ENCODE measurements at places on chromosomes 11 and 22.

- no peak for DNase-seq
Observed at GRCh38 chr22:24441406-24442351, 14.3 kb downstream of the ADORA2A start.

DNA sequence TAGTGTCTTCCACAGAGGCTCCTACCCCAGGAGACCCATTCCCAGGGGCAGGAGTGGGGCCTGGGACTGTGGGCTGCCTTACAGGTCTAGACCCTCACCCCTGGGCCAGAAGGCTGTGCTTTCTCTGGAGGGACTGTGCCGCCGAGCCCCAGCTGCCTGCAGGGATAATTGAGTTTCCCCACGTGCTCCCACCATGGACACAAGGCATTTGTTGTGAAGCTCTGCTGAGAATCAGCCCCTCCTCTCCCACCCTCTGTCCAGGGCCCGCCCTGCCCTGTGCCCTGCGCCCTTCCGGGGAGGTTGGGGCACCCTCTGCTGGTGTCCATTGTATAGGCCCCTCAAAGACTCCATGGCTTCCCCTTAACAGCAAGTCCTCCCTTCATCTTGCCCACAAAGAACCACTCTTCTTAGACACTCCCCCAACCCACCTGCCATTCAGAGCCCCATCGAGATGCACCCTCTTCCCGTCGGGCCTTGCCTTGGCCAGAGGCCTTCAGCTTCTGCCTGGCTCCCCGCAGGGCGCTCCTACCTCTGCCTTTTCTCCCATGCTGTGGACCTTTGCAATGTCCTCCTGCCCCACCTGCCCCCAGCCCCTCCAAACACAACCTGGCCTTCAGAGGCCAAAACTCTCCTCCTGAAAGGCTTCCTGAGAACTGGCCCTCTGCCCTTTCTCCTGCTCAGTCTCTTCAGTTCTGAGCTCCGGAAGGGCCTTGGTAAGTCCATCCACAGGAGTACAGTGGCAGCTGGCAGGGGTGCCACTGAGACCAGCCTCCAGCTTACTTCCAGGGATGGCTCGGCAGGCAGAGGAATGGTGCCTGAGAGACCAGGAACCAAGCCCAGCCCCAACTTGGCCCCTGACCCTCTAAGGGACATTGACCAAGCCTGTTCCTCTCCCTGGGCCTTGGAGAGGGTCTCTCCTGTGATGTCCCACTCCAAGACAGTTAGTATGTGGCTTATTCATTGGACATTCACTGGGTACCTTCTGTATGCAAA is 22.4 kb downstream of the DUSP8 start:
- no peak for DNase-seq

- DNase-seq, result no peak
Observed at GRCh38 chr11:70504246-70505020, 106.1 kb downstream of the CTTN start.

- no peak for DNase-seq
Observed at GRCh38 chr11:66317723-66318599, 1.1 kb upstream of the CD248 start.

DNA sequence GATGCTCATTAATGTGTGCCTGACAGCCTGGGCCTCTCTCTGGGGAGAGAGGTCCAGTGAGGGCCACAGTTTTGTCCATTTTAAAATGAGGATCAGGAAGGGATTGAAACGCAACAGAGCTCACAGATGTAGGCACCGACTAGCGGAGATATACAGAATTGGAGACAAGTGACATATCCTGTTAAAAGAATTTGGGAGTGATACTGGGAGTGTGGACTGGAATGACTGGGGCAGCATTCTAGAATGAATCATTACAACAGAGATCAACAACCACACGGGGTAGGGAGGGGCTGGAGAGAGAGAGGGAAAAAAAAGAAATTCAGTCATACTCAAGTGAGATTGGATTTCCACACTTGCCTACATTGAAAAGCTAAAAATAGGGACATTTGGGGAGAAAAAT is 2.5 kb upstream of the NCAM1 start:
- no peak for DNase-seq

- DNase-seq, result no peak
Observed at GRCh38 chr22:48640890-48641841, 1186.5 kb downstream of the BRD1 start.

DNA sequence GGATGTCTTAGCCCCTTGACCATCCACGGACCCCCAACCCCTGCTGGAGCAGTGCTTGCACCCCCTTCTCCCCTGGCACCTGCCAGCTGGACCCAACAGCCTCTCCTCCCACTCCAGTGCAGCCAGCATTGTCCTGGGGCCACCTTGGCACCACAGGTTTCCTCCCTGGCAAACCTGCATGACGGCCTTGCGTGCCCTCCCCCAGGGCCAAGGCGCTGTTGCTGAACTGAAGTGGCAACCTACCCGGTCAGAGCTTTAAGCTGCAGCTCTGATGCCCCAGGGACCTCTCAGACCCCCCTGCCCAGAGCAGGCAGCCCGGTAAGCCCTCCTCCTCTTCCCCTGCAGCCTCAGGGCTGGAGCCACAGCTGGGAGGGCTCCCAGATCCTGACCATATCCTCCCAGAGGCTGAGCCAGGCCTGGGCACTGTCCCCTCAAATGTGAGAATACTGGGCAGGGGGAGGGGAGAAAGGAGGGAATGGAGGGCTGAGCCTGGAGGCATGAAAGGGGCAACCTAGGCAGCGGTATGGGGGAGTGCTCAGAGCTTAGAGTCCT is 1.8 kb upstream of the LRRC75B start:
- DNase-seq, result no peak

Data from COLO829 (cell line).